ENCODE measurements at places on chromosomes 13 and 19.

GRCh38 chr13:114130131-114130836, 2.1 kb downstream of the RASA3 start:
- no peak for DNase-seq

DNA sequence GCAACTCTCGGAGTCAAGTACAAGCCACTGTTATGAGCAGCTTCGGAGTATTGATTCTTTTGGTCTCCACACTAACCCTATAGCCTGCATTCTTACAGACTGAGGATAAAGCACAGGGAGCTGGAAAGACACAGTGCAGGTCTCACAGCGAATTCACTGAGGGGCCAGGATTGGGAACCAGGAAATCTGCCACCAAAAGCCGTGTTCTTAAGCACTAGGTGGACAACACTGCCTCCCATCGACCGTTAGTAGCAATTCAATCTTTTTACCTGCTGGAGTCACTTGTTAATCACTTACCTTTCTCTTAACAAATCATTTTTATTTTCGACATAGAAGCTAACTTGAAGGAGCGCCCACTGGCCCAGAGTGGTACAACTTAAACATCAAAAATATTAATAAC, 6.3 kb downstream of the PMIS2 start:
- DNase-seq = peak; percentile 29

GRCh38 chr13:101026736-101027398, 352.3 kb upstream of the TMTC4 start:
- no peak for DNase-seq

- DNase-seq = no peak
Measured at GRCh38 chr13:92838786-92839185, 387.8 kb upstream of the GPC6 start.

GRCh38 chr19:17376935-17377600, at the start of gene PLVAP:
Gene PLVAP (minus strand): TSS chr19:17377342. CDS start chr19:17377288, 54 bp downstream.
- no peak for DNase-seq

GRCh38 chr13:46632176-46632575, 79.2 kb downstream of the LRCH1 start:
- DNase-seq = no peak

GRCh38 chr19:16531380-16531669, 10.9 kb downstream of the CHERP start:
- DNase-seq = no peak

DNA sequence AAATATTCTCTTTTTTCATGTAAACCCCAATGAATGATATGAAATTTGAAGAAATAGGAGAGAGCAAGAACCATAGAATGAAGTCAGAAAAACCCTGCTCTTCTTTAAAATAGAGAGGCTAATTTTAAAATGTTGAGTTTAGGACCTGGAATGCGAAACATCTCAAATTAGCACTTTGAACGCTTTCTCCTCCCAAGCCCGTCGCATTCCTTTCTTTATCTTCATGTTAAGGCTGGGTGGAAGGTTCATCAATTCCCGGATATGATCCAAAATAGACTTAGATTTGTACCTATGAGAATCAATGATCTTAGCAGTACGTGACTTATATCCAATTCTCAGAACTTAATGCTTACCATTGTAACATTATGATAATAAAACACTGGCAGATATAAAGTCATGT, 24.1 kb upstream of the LGALS16 start:
- DNase-seq = no peak

DNA sequence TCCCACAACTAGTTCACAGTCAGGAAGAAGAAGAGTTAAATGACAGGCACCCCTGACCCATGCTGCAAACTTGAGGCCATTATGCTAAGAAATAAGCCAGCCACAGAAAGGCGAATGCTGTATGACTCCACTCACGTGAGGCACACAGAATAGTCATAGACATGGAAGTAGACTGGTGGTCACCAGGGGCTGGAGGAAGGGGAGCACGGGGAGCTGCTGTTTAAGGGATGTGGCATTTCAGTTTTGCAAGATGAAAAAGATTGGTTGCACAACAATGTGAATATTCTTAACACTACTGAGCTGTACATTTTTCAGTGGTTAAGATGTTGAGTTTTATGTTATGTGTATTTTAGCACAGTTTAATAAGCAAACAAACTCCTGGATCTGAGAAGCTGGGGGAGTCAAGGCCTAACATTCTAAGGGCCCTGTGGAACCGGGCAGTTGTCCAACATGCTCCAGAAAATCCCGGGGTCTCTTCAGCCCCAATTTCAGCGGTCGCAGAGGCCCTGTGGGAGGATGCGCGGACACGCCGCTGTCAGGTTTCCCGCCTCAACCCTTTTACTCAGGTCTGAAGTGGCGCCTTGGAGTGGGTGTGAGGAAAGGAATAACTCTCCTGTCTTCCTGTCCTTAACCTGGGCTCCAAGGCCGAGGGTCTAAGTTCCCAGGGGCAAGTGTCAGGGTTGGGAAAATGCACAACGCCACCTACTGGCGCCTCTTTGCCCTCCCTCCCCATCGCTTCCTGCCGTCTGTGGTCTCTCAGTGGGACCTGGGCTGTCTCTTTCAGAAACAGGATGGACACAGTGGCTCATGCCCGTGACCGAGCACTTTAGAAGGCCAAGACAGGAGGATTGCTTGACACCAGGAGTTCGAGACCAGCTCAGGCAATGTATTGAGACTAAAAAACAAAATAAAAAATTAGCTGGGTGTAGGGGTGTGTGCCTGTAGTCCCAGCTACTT, 4.4 kb upstream of the TMEM272 start:
- DNase-seq = peak; percentile 21

DNA sequence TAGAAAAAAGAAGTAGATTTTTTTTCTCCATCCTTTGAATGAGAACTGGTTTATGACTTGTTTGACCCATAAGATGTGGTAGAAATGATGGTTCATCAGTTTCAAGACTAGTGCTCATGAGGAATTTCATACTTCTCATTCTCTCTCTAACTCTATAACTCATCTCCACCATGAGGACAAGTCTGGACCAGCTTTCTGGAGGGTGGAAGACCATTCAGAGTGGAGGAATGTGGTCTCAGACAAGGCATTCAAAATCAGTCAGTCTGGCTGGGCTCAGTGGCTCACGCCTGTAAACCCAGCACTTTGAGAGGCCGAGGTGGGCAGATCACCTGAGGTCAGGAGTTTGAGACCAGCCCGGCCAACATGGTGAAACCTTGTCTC, 3.5 kb upstream of the EID2 start:
- no peak for DNase-seq

DNA sequence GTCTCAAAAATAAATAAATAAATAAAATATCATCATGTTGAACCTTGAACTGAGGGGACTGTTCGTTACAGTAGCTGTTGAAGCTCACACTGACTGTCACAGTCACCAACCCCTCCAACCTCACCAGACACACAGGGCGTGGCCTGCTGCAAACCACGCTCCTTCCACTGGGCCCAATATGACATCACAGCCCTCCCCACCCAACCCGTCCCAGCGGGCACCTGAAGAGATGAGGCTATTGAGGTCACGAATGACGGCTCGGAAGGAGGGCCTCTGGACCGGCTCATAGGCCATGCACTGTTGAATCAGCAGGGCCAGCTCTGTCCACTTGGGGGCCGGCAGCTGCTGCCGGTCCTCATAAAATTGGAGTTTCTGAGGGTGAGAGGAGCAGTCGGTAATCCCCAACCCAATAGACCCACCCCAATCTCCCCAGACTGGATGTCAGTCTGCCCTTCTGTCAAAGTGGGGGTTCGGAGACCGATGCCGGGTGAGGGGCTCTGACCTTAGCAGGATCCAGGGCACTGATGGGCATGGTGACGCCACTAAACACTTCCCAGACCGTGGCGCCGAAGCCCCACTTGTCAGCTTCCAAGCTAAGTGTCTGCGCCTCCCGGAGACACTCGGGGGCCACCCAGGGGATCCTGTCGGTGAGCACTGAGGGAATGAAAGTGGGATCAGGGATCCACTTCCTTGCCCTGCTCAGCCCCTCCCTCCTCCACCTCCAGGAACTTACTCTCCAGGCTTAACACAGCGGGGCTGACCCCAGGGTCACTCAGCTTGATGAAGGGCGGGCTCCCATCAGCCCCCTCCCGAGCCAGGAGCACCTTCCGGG, 13.2 kb downstream of the JAK3 start:
- no peak for DNase-seq

- no peak for DNase-seq
Measured at GRCh38 chr13:55410398-55411330, 1730.1 kb upstream of the PRR20A start.

DNA sequence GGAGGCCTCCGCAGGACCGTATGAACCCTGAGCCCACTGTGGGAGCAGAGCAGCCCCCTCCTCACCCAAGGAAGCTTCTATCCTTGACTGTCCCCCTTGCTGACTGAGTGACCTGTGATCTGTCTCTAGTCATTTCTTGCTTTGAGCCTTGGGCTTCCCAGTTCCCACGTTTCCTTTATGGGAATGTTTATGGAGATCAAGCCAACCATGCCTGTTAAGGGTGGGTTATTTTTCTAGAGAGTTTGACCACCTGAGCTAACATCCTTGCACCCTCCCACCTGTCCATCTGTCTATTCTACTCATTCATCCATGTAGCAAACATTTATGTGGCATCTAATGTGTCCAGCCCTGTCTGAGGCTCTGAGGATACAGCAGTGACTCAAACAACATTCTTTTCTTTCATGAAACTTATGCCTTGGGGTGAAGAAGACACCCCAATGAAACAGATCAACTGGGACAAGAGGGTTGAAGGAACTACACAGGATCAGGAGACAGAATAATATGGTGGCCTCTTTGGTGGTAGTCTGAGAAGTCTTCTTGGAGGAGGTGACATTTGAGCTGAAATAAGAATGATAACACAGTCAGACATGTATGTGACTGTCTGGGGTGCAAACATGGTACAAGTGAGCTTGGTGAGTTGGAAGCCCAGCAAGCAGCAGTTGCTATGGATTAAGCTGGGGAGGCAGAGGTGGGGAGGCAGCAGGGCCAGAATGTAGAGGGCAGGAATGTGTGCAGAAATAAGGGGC, 30.5 kb downstream of the CERS4 start:
- no peak for DNase-seq

DNA sequence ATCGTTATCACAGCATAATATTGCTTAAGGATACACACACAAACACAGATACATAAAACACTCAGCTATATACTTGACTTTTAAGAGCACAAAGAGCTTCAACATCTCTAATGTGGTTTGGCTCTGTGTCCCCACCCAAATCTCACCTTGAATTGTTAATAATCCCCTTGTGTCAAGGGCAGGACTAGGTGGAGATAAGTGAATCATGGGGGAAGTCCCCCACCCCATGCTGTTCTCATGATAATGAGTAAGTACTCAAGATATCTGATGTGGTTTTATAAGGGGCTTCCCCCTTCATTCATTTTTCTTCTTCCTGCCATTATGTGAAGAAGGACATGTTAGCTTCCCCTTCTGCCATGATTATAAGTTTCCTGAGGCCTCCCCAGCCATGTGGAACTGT, 481.4 kb downstream of the PCDH9 start:
- no peak for DNase-seq

DNA sequence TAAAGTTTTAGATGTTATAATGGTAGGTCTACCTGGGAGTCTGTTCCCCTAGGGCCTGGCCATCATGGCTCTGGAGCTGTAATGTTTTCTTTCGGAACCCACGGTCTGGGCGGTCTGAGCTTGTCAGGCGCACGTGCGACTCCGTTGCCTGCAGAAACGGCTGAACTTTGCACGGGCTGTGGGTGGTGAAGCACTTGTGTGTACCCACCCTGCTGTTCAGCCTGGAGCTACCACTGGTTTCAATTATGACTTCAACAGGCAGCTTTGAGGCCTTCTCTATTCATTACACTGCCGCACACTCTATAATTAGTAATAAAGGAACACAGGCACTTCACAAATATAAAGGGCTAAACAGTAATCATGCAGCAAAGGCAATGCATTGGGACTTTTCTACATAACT, 6.0 kb downstream of the PCDH8 start:
- no peak for DNase-seq

DNA sequence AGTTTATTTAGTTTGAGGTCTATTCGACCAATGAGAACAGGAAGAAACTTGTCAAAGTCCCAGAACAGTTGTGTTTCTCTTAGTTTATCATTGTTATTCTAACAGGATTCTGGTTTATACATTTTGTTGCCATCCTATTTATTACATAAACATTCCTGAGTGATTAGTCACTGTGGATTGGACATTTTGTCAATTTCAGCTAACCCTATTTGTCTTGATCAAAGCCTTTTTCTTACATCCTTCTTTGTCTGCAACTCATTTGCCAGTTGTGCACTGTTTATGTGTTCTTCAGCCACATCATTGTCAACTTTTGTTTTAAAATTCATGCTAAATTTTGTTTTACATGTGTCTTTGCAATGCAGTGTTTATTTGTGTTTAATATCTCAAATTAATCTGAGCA, 886.0 kb upstream of the SLC10A2 start:
- DNase-seq = no peak

DNA sequence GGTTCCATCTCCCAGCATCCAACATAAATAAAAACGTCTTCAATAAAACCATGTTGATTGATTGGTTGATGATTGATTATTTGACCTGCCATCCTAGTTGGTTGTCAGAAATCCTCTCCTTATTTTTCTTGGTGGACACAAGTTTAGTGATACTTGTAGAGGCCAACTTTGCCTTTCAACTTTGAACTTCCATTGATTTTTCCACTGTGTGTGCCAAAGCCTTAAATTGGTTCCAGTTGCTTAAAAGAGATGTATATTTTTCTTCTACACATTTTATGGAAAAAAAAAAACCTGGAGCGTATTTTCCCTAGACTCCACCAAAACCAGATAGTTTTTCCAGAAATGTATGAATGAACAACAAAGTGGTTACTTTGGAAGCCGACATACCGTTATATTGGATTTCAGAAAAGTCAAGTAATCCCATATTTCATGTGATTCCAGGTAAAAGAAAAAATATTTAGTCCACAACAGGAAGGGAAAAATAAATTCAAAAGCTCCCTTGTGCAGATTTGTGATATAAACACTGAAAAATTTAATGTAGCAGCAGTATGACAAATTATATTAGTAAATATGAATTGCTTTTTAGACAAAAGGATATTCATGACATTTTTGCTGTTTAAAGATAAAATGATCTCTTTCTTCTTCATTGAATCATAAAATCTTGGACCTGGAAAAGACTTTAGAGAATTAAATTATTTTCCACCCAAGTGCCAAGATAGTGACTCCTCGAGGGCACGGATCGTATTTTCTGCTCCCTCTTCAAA, 85.2 kb downstream of the MBNL2 start:
- DNase-seq = no peak
